ENCODE measurements at places on chromosomes 2 and 18.

DNA sequence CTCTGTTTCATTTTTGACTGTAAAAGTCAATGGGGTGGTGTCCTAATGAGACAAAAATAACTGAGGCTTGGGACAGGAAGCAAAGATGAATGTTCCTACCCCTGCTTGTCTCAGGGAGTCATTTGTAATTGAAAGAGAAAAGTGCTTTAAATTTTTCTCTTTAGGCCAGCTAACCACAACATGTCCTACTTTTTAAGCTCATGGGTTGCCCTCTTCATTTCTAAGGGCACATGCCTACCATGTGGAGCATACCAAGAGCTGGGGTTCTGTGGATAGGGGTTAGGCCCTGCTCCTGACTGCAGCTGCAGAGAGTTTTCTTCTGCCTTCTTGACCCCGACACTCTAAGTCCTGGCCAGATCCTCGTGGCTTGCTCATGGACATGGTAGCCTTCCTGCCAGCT, 96.8 kb upstream of the ARL4C start:
- no peak for DNase-seq

GRCh38 chr2:55718165-55719008, 24.7 kb upstream of the PNPT1 start:
- DNase-seq, result peak; percentile 60

DNA sequence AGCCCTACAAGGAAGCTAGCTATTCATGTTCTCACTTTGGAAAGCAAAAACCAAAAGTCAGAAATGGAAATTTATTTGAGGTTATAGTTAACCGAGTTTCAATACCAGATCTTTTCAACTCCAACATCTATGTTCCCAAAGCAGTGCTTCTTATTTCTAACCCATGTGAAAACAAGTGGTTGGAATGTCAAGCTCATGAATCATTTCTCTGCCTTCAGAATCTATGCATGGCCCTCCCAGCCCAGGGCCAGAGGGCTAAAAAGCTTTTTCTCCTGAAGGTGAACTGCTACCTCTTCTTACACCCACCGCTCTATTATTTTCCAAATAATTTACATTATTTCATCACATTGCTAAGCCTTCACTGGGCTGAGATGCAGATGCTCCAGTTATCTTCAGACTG, 158.4 kb downstream of the SP3 start:
- no peak for DNase-seq

- DNase-seq, result no peak
Observed at GRCh38 chr2:34534341-34534740, 935.2 kb upstream of the FAM98A start.

DNA sequence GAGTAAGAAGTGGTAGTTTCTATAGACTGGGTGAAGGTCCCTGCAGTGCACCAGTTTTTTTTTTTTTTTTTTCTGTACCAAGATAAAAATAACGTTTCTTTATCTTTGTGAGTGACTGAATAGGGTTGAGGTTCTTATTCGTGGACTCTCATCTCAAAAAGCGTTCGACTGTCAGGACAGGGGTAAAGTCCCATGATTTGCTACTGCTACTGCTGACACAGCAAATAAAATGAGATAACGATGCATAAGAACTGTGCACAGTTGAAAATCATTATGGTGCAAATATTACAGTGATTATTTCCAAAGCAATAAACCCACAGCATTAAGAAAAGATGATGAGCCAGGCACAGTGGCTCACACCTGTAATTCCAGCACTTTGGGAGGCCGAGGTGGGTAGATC, 482.0 kb upstream of the CHST9 start:
- no peak for DNase-seq

DNA sequence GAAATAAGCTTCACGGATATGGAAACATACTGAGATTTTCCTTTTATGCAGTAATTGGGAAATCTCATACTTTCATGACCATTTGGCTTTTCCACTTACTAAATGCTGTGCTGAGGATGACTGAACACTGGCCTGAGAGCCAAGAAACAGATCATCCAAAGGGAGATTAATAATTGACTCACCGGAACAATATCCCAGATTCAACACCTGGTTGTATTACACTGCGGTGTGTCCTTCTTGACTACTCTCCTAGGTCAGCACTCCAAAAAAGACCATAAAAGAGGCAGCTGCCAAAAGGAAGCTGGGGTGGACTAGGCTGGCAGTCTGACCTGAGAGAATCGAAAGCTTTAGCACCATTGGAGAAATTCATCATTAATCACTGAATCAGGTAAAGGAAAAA, 469.1 kb downstream of the CBLN2 start:
- no peak for DNase-seq

GRCh38 chr2:153105829-153106578, 372.6 kb downstream of the RPRM start:
- DNase-seq, result no peak

DNA sequence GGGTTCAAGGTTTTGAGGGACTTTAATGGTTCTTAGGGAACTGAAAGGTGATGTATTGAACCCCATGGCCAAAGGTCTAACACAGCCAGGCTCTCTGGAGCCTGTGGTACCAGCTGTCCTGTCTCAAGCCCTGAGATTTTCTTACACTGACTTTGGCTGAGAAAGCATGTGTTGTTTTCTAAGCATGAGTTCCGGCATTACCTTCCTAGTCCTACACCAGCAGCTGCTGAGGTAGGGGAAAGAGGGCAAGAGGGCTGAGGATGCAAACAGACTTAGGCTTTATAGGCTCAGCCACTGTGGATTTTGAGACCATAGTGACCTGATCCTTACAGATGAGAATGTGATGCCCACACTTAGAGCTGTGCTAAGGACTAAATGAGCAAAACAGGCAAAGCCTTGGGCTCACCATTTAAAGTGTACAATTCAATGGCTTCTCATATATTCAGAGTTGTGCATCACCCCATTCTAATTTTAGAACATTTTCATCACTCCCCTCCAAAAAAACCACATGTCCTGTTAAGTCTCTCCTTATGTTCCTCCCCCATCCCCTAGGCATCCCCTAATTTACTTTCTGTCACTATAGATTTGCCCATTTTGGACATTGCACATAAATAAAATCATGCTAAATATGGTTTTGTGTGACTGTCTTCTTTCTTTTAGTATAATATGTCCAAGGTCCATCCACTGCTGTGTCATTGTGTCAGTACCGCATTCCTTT, 99.7 kb upstream of the OTOS start:
- DNase-seq, result no peak
